ENCODE measurements at places on chromosomes 1 and 21. TPM values are rescaled to one million over a fixed set of nuclear protein-coding genes. Genes with fewer than 3 reads are reported as not detected.
A peak's percentile ranks its signal among the peaks of the same experiment; 100 is the strongest.

GRCh38 chr1:169005776-169006175, 100.7 kb upstream of the ATP1B1 start:
- no peak overlapping the region for H3K4me3 ChIP-seq
- no peaks in the 10 kb centered on the region for H3K36me3 ChIP-seq
- H3K27ac ChIP-seq = no peak overlapping the region
- no peak for DNase-seq
- peaks cover 2% of the 10 kb centered on the region for H3K4me1 ChIP-seq

DNA sequence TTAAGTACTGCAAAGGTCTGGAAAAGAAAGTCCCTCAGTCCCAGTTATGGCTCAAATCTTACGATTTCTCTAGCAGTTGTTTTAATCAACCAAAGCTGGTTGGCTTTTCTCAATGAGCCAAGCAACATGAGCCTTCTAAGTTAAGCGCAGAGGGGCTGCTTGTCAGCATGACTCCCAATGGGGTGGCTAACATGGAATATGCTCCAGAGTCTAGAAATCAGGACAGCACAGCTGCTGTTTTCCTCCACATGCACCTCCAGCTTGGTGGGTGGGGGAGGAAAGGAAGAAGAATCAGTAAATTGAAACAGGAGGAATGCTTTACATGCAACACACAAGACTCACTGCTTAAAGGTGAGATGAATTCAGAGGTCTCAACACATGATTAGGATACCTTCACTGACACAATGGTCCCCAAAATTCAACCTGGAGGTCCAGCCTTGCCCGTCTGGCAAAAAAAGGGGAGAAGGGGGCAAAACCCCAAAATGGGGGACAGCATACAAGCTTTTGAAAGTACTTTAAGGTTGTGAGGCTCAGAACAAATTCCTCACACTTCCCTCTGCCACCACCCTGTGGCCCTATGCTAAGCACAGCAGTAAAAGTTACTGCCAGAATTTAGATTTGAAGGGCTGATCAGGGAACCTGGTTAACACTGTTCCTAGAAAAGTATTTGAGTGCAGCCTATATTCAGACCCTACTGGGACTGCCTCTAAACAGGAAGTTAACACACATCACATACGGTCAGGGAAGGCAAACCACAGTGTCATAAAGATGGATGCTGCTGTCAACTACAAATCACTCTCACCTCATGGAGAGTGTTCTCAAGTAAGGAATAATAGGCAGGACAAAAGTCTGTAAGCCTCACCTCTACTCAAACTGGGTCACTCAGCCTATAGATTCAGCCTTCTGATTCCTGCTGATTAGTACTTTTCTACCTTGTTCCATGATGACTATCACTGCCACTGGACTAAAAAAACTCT, 2.6 kb downstream of the GATAD2B start:
- DNase-seq = peak; percentile 33
- peak overlapping the region; percentile 37 for H3K27ac ChIP-seq
- no peak overlapping the region for H3K4me3 ChIP-seq
- H3K36me3 ChIP-seq = peaks cover 5% of the 10 kb centered on the region
- H3K27me3 ChIP-seq = no peaks in the 10 kb centered on the region

SPATA21 gene
- not detected for total RNA-seq

DNA sequence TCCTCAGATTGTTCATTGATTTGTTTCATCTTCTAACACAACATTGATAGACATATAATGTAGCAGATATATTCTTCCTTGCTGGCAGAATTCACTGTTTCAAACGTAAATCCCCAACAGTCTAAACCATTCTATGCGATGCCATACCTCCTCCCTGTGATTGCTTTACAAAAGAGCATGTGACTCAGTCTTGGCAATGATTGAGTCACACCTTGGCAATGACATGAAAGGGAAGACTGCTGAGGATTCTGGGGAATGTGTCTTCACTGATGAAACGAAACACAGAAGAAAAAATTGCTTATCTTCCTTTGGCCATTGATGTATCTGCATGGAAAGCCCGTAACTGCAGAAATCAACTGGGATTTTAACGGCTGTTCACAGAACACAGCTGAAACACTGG, 409.6 kb upstream of the ZRANB2 start:
- no peaks in the 10 kb centered on the region for H3K27me3 ChIP-seq
- H3K4me1 ChIP-seq = no peaks in the 10 kb centered on the region
- H3K4me3 ChIP-seq = no peak overlapping the region
- no peak overlapping the region for H3K27ac ChIP-seq

GRCh38 chr21:45542242-45542666, at the start of gene SLC19A1:
TSS of gene SLC19A1 (minus strand) at chr21:45542440. CDS start at chr21:45537959, 4,481 bp downstream.
- H3K4me3 ChIP-seq = peak within 1 kb of the TSS; percentile 31
- DNase-seq = peak; percentile 68
- no peak within 1 kb of the TSS for H3K27ac ChIP-seq
- H3K27me3 ChIP-seq = no peaks in the 10 kb centered on the region
- no peaks in the 10 kb centered on the region for H3K36me3 ChIP-seq

GRCh38 chr1:15197591-15198447, 44.3 kb downstream of the TMEM51 start:
- H3K4me3 ChIP-seq = no peak overlapping the region
- H3K27ac ChIP-seq = no peak overlapping the region
- no peaks in the 10 kb centered on the region for H3K27me3 ChIP-seq
- H3K4me1 ChIP-seq = no peaks in the 10 kb centered on the region
- DNase-seq = no peak

GRCh38 chr1:154661110-154661509, 53.1 kb upstream of the ADAR start:
- no peak overlapping the region for H3K27ac ChIP-seq
- peaks cover 9% of the 10 kb centered on the region for H3K27me3 ChIP-seq
- H3K4me1 ChIP-seq = no peaks in the 10 kb centered on the region
- DNase-seq = no peak
- H3K36me3 ChIP-seq = no peaks in the 10 kb centered on the region
- H3K4me3 ChIP-seq = no peak overlapping the region

- no peaks in the 10 kb centered on the region for H3K36me3 ChIP-seq
- no peaks in the 10 kb centered on the region for H3K27me3 ChIP-seq
- no peak overlapping the region for H3K4me3 ChIP-seq
- H3K27ac ChIP-seq = no peak overlapping the region
- DNase-seq = no peak
These were observed 1.0 kb upstream of the TNNI1 start for GRCh38 chr1:201422436-201423030.

- H3K27me3 ChIP-seq = no peaks in the 10 kb centered on the region
- H3K4me1 ChIP-seq = no peaks in the 10 kb centered on the region
These were observed 66.0 kb upstream of the CR1L start for GRCh38 chr1:207578796-207579435.
